ENCODE measurements at places on chromosomes 4 and X.

- DNase-seq, result no peak
Measured at GRCh38 chr4:145886871-145887240, 51.8 kb downstream of the ZNF827 start.

DNA sequence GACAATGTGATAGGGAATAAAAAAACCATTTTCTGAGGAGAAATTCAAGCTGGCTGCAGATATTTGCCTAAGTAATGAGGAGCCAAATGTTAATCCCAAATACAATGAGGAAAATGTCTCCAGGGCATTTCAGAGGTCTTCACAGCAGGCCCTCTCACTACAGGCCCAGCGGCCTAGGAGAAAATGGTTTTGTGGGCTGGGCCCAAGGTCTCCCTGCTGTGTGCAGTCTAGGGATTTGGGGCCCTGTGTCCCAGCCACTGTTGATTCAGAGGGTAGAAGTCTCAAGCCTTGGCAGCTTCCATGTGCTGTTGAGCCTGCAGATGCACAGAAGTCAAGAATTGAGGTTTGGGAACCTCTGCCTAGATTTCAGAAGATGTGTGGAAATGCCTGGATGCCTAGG, 778.7 kb downstream of the CENPC start:
- DNase-seq, result no peak

DNA sequence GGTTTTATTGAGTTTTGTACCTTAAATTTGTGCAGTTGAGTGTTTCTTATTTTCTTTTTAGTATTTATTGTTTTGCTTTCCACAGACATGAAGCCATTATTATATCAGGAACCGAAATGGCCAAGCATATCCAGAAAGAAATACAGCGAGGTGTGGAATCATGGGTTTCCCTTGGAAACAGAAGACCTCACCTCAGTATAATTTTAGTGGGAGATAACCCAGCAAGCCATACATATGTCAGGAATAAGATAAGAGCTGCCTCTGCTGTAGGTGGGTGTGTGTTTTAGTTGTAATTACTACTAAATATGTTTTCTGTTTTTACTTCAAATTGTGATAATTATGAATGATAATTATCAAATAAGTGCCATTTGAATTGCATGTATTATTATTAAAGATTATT, 16.5 kb downstream of the MTHFD2L start:
- no peak for DNase-seq

DNA sequence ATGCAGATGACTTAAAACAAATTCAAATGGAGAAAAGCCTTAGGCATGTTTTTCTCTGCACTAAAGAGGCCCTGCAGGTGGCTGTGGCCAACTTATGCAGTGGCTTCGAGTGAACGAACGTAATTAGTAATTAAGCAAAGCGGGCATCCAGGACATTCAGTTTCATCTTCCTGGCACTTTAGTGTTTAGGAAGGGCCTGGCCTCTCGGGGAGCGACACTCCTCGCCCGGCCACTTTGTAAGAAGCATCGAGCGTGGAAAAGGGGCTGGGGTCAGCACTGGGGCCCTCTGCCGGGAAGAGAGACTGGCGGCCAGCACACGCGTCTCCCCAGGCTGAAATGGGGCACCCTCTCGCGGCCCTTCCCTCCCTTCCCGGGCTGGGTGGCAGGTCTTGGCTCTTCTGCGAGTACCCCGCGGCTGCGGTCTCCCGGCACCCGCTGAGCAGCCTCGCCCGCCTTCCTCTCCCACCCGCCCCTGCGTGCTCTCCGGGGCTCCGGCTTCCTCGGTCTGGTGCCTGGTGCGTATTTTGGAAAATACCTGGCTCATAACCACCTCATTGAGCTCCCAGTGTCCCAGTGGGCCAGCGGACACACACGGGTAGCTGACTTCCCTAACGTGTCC, 677 bp upstream of the CYP4V2 start:
- DNase-seq, result peak; percentile 32

GRCh38 chr4:138632856-138633579, 382.6 kb upstream of the NOCT start:
- no peak for DNase-seq

GRCh38 chr4:23232987-23233386, 540.2 kb downstream of the GBA3 start:
- peak; percentile 0 for DNase-seq

DNA sequence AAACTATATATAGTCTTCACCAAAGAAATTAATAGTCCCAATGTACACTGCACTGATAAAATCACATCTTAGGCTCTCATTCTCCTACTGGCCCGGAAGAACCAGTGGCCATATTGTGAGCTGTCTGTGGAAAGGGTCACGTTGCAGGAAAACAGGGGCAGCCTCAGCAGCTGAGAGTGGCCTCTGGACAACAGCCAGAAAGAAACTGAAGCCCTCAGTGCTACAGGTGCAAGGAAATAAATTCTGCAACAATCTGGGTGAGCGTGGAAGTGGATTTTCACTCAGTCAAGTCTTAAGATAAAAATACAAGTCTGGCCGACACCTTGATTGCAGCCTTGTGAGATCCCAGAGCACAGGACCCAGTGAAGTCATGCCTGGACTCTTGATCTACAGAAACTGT, 3.2 kb upstream of the SLC25A14 start:
- DNase-seq, result no peak
